ENCODE measurements at places on chromosomes 3 and 15. TPM values are rescaled to one million over a fixed set of nuclear protein-coding genes. Genes with fewer than 3 reads are reported as not detected.

GRCh38 chr3:128914966-128915645, 35.7 kb downstream of the ACAD9 start:
- DNase-seq, result no peak

GRCh38 chr3:100810671-100811070, 101.4 kb downstream of the TFG start:
- DNase-seq, result no peak

- DNase-seq, result peak; percentile 64
Observed at GRCh38 chr3:152474585-152474984, 205.9 kb downstream of the MBNL1 start.

DNA sequence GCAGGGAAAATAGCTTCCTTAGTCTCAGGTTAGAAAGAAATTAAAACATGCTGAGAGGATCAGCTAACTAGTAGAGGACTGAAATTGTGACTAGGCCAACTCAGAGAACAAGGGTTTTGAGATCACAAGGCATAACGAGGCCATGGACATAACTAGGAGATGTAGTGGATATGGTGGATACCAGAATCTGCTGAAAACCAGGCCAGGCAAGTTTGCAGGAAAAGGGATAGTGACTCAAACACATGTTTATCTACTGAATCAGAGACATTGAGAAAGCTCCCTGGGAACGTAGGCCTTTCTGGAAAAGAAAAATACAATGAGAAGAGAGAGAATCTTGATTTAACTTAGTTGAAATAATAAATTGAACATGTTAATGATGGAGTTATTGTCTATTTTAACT, 326.5 kb upstream of the GBE1 start:
- DNase-seq, result peak; percentile 84

GRCh38 chr3:152466784-152467183, 198.1 kb downstream of the MBNL1 start:
- no peak for DNase-seq

- peak; percentile 20 for DNase-seq
Observed at GRCh38 chr15:51093839-51094605, 684 bp downstream of the TNFAIP8L3 start.

- no peak for DNase-seq
Observed at GRCh38 chr15:74725845-74726773, 781 bp upstream of the CYP1A1 start.

- no peak for DNase-seq
Observed at GRCh38 chr3:73652896-73653295, 28.2 kb upstream of the PDZRN3 start.

- DNase-seq, result no peak
Observed at GRCh38 chr3:178752843-178753242, 216.6 kb downstream of the KCNMB2 start.

- peak; percentile 61 for DNase-seq
Observed at GRCh38 chr15:72599855-72600464, 54.5 kb upstream of the GOLGA6B start.

- peak; percentile 69 for DNase-seq
Observed at GRCh38 chr15:60912984-60913697, 316.0 kb downstream of the RORA start.

DNA sequence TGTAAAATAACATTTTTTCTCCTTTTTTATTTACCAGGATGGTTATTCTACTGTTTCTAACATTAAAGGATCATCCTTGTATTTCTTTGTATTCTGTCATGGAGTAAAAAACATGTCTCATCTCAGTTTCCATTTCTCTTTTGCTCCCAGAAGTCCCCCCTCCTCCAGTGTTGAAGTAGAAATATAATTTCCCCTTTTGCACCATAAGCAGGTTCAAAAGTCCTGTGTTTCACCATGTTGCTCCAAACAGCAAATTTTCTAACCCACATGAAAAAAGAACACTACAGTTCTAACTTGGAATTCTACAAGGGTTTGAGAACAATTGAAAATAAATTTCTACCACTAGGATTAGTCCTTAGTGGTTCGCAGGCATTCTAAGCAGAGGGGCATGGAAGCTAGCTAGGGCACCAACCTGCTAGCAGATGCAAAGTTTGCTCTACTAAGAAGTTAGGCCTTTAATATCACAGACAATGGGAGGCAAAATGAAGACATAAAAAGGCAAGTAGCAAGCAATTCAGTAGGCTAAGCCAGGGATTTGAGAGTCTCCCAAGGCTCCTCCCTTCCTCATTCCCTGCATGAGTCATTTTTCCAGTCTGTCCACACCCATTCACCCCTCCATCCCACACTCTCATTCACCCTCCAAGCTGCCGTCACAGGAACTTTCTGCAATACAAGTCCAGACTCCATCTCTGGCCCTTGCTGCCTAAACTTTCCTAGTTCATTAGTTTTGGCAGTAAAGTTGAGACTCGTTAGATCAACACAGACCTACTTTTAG, 2.3 kb upstream of the MBNL1 start:
- DNase-seq, result no peak

GRCh38 chr3:27046351-27046750, 322.8 kb downstream of the NEK10 start:
- no peak for DNase-seq

DNA sequence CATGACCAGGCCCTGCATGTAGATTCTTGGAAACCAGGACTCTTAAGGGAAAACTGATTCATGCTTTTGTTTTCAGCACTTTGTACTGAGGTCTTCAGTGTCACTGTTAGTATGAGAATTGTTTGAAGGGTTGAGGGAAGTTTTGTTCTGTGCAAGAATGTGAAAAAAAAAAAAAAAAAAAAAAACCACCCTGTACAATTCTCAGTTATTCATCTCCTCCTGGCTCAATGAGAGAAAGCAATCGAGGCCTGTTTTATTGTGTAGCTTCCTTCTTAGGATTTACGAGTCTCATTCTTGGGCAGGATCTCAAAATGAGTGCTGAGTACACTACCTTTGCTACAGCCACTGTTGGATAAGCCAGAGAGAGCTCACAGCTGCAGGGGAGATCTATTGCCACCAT, 469.5 kb downstream of the CNTN4 start:
- DNase-seq, result no peak

DNA sequence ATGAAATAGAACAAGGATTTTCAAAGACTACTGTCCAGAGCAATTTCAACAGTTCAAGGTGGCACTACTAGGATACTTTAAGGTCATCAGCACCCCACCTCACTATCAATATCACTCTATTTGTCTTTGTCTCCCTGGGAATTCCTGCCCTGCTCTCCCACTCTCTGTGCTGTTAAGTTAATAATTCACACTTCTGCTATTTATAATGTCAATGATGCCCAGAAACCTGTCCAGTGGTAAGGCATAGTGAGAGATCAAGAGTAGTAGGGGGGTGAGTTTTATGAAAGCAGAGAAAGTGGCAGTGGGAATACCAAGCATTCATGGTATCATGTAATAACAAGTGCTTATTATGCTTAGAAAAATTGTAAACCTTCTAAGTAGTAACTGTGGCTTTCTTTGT, 7.3 kb downstream of the TMCO5A start:
- DNase-seq, result no peak

DNA sequence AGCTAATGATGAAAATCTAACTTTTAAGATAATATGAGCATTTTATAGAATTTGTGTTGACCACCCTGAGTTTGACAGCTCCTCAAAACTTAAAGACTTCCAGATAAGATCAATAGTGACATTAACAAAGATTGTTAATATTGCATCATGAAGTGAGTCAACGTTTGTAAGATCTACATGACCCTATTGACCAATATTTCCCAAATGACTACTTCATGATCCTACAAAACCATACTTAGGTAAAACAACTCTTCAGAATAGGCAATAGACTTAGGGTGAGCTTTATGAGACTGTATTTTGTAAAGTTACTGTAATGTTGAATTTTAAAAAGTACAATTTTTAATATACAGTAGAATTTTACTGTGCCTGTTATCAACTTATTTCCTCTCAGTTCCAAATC, 422.7 kb upstream of the ALCAM start:
- DNase-seq, result no peak

- DNase-seq, result peak; percentile 9
Observed at GRCh38 chr15:29037997-29038705, 152.4 kb downstream of the APBA2 start.

- DNase-seq, result no peak
Observed at GRCh38 chr3:23602971-23603370, 202.8 kb upstream of the UBE2E1 start.

GRCh38 chr15:98734466-98735199, 86.3 kb downstream of the IGF1R start:
- no peak for DNase-seq

DNA sequence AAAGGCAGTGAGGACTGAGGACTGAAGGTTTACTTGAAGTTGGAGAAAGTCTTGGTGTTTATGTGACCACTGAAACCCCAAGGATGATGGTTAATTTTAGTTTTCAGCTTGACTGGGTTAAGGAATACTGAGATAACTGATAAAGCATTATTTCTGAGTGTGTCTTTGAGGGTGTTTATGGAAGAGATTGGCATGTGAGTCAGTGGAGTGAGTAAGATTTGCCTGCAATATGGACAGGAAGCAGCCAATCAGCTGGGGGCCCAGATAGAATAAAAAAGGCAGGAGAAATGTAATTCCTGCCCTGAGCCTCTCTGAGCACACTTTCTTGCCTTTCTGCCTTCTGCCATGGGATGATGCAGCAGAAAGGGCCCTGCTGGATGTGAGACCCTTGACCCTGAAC, 92.4 kb downstream of the KBTBD8 start:
- DNase-seq, result no peak

DNA sequence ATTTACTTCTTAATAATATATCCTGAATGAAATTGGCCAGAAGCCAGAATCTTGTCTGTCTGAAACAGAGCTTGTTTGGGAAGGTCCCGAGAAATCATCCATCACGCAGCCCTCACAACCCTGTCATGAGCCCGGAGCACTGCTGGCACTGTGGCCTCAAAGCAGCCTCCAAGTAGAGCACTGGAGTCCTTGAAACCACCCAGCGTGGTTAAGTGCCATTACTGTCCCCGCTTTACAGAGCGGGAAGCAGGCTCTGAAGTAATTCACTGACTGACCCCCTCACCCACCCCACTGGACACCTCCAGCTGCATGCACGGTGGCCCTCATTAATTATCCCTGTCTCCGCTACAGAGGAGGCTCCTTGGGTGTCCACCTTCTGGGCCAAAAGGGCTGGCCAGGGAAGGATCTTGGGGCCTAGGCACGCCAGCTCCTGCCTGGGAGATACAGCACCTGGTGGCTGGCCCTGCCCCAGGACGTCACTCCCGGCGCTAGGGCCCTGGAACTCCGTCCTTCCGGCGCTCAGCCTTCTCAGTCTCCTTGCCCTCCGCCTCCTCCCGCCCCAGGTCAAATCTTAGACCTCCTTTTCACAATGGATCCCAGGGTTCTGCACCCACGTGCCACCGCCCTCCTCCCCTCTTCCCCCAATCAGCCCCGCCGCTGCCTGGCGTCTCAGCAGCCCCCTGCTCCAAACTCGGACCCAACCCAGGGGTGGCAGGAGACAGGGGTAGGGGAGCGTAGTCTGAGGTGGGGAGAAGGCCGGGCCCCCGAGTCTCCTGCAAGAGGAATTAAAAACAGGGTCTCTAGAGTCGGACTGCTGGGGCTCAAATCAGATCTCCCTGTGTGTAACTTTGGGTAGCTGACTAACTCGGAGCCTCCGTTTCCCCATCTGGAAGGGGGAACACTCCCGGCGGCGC, 1.1 kb downstream of the TKT start:
- DNase-seq, result peak; percentile 54

Gene C2CD4B
- total RNA-seq, result 28.2 TPM

Gene BNC1
- total RNA-seq, result 1.0 TPM

Gene SLC28A1
- under 0.01 TPM for total RNA-seq

Gene UROC1
- total RNA-seq, result not detected

Gene ANKRD34C
- not detected for total RNA-seq

Gene ZNF620
- 5.6 TPM for total RNA-seq

Gene PHLDB2
- 49.4 TPM for total RNA-seq

Gene TRH
- not detected for total RNA-seq

Gene SUCNR1
- total RNA-seq, result not detected
